ENCODE measurements at places on chromosomes 1 and 21.
A peak's percentile ranks its signal among the peaks of the same experiment; 100 is the strongest.

DNA sequence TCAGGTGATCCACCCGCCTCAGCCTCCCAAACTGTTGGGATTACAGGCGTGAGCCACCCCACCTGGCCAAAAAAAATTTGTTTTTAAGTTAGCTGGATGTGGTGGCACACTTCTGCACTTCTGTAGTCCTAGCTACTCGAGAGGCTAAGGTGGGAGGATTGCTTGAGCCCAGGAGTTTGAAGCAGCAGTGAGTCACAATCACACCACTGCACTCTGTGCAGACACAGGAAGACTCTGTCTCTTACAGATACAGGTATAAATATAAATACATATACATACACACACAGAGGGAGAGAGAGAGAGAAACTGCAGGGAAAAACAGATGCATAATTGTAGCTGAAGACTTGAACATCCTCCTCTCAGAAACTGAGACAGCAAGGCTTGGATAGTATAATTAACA lies 34.8 kb upstream of the EPS15 start:
- no peak for DNase-seq

GRCh38 chr1:112061901-112062320 lies 72.4 kb upstream of the KCND3 start:
- no peak for DNase-seq

DNA sequence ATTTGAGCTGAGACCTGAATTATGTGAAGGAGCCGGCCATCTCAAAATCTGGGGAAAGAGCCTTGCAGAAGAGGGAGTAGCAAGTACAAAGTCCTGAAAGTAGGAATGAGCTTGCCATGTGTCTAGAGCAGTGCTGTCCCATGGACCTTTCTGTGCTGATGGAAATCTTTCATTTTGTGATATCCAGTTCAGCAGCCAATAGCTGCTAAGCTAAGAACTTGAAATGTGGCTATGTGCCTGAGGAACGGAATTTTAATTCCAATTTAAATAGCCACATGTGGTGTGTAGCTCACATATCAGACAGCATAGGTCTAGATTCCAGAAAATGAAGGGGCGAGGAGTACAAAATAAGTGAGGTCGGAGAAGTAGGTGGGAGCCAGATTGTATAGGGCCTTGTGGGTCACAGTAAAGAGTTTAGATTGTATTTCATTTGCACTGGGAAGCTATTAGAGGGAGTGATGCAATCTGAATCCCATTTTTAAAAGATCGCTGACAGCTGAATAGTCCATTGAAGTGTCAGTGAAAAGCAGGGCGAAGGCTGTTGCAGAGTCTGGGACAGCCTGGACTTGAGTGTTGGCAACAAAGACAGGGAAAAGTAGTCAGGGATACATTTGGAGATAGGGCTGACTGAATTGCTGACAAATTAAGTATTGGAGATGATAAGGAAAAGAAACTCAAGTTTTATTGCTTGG lies 80.3 kb downstream of the TMEM200B start:
- DNase-seq: no peak

DNA sequence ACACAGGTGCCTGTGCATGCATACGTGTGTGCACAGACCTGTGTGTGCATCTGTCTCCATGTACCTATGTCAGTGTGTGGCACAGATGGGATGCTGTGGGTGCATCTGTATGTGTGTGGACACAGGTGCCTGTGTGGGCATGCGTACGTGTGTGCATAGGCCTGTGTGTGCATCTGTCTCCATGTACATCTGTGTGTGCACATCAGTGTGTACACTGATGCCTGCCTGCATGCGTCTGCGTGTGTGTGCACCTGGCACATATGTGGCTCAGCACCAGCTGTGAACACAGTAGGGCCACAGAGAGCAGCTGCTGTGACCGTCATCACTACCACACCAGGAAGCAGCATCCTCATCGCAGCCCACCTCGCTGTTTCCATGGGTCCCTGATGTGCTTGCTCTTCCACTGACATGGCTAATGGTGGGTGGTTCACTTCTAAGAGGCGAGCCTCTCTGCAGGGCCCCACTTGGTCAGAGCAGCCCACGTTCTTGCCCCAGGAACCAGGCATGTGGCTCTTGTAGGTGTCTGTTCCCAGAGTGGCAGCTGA lies 9.6 kb upstream of the SPATC1L start:
- no peak for DNase-seq

DNA sequence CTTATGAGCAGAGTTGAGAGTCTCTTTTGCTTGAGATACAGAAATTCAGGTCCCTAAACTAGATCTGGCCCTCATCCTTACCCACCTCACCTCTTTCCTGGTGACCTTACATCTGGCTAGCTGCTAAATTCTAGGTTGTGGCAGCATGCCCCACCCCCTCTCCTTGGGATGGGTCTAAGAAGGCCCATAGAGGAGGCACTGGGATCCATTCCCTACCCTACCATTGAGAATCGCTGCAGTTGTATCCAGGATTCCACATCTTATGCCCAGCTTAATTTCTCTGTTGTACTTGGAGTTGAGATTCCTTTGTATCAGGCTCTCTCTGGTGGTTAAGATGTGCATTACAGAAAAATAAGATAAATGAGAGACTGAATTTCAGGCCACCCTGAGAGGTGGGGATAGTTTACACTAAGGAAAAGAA lies 9.5 kb upstream of the TMEM39B start:
- peak; percentile 43 for DNase-seq

GRCh38 chr1:24047110-24047477 lies 64.8 kb downstream of the MYOM3 start:
- DNase-seq: peak; percentile 73

- no peak for DNase-seq
Observed at GRCh38 chr1:7941437-7941793, 776 bp upstream of the TNFRSF9 start.

- no peak for DNase-seq
Observed at GRCh38 chr21:41830145-41830707, 48.9 kb downstream of the PRDM15 start.

DNA sequence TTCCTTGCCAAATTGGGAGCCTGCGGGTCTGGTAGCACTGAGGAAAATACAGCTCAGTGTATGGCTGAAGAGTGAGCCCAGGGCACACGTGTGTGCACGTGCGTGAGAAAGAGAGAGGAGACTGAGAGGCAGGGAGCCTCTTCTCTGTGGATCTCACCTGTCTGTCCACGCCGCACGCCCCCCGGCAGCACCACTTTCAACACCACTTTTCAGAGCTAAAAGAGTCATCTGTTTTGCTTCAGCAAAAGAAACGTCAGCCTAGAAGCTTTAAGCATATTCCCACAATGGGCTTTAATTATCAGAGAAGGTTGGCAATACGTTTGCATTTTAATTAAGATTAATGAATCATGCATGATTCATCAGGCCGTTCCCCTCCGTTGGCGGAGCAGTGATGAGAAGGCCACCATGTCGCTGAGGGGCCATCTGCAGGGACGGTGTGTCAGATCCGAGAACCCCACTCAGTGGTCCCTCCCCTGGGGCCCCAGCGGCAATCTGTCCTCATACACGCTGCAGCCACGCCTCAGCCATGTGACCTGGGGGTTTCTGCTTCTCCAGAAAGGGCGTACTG lies 56.8 kb downstream of the SIK1 start:
- no peak for DNase-seq

- no peak for DNase-seq
Observed at GRCh38 chr1:110726755-110727154, 52.0 kb upstream of the KCNA3 start.

DNA sequence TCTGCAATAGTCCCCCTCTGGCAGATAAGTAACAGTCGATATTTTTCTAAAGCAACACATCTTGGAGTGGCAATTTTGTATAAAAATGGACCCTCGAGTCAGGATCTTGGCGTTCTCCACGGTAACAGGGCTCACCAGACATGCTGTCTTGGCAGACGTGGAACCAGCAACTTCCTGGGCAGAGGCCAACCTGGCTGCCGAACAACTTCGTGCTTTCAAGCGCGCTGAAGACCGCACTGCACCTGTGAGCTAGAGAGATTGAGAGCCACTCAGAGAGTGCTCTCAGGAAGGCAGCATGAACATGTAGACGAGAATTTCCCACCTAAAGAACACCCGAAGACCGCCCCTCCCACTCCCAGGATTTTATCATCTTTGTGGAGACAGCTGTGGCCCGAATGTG lies 7.3 kb downstream of the C1orf174 start:
- DNase-seq: no peak

- DNase-seq: no peak
Observed at GRCh38 chr1:14648391-14648790, 49.9 kb downstream of the KAZN start.

DNA sequence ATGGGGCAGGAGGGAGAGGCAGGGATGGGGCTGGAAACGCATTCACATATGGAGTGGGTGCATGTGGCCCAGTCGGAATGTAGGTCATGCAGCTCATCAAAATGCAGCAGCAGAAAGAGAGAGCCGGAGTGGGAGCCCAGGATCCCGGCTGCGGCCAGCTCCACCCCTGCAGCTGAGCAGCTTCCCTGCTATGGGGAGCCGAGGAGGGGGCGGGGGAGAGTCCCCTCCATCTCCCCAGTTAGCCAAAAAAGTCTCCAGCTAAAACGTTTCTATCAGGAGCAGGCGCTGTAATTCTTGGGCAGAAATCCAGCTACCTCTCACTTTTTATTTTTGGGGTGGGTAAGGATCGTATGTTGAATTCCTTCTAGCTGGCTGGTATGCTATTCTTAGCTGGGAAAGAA lies 39.7 kb downstream of the MRPL37 start:
- DNase-seq: no peak

GRCh38 chr1:198903203-198903602 lies 264.4 kb downstream of the PTPRC start:
- DNase-seq: no peak

DNA sequence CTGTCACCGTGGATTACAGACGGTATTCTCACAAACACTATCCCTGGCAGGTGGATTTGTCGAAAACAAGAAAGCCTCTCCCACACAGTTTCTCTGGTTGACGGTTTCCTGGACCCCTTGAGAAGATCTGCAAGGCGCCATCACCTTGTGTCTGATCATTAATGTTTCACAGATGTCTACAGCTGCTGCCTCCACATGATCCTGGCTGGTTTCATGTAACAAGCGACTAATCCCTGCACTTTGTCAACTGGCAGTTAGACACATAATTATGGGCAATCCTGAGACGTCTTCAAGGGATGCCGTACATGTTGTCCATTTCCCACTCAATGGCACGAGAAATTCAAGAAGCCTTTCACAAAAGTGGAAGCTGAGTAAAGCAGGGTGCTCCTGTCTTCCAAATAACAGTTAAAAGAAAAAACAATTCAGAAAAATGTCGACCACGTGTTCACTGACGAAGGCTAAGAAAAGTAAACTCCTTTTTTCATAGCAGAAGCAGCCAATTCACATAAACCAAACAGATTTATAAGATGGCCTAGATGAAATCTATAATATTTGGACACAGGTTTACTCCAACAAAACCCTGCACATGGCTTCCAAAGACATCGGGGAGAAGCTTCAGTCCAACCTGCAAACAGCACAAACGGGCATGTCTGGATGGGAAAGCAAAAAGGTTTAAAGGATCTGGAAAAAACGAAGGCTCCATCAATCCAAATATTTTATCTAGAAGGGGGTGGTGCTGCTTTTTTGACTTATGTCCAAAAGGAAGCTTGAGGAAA lies 52.2 kb downstream of the CAPZB start:
- DNase-seq: no peak

DNA sequence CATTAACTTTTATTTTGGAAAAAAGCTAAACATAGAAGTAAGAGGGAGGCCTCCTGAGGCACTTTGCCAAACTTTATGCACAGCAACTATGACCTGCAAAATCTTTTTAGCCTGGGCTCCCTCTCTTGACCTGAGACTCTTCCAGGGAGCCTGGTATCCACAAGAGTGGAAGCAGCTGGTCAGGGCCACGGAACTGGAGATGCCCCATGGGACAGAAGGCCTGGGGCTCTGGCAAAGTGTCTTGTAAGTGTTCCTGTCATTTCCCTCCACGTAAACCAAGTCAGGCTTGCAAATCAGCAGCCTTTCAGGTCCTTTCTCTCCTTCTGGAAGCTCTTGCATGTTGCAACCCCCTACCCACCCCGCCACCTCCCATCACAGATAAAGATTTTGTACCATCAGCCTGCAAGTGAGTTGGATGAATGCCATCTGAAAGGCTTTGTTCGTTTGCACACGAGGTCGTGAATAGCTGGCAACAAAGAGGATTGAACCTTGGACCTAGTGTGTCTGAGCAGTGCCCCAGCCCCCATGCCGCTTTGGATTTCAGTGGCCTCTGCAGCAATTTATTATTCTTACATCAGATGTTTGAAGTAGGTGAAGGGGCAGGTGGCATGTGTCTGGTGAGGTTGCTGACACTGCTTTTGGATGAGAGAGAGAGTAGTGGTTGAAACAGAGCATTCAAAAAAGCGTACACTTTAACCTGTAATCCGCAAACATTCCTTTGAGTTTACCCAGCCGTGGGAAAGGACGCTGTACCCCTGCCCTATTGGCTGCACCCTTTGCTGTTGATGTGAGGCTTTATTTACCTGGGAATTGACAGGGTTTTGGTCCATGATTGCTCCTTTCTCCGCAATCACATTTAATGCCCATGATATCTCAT lies 91.6 kb downstream of the GALNT2 start:
- DNase-seq: no peak

- DNase-seq: no peak
Observed at GRCh38 chr1:181675091-181675917, 192.0 kb downstream of the CACNA1E start.

- DNase-seq: no peak
Observed at GRCh38 chr1:228304766-228305395, 97.0 kb downstream of the OBSCN start.

GRCh38 chr1:156589546-156589945 lies 2.0 kb upstream of the NAXE start:
- no peak for DNase-seq

DNA sequence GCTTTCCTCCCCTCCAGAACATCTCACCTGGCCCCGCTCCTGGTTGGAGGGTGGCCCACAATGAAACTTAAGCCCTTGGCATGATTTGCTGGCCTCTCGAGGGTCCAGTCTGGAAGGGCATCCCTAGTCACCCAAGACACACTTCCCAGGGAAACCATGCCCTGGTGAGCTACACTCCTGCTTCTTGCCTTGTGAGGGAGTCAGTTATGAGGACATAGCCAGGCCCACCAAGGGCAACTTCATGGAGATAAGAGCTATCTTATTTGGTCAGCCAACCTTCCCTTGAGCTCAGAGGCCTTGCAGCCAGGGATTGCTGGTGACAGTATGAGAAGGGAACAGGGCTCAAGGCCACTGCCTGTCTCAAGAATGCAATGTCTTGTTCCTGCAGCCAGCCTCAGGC lies 9.7 kb downstream of the TNR start:
- DNase-seq: no peak

DNA sequence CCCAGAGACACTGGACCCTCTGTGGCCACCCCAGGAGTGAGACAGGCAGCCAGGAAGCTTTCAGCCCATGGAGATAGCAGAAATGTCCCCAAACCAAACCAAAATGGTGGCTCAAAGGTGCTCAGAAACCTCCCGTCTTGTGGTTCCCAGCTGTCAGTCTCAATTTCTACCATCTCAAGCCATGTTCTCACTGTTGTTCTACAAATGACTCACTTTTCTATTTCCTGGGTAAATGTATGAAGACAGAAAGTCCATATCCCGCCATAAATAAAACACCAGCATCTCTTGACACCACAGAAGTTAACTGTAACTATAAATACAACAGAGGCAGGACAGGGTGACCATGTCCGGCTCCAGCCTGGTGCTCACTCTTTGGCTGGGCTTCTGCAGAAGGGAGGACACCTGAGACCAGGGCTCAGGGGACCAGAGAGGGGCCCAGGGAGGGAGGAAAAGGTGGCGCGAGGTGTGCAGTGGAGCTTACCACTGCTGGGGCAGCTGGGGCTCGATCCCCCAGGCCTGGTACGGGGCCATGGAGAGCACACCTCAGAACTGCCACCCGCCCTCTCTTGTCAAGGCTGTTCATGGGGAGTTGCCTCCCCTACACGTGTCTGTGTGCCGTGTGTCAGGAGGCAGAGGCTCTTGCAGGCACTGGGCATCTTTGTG lies 43.6 kb downstream of the EPHB2 start:
- DNase-seq: no peak

GRCh38 chr21:45322231-45322959 lies 34.7 kb upstream of the POFUT2 start:
- no peak for DNase-seq
